Heart right ventricle (tissue), 16 donors: ENCODE measurements at places on chromosomes 4 and X. TPM values are rescaled to one million over a fixed set of nuclear protein-coding genes. Genes with fewer than 3 reads are reported as not detected.
A peak's percentile ranks its signal among the peaks of the same experiment; 100 is the strongest.

Gene SOX3
- total RNA-seq = not detected

Gene ARR3
- total RNA-seq = not detected

Gene PNMA6F
- not detected for total RNA-seq

Gene PDE6B
- total RNA-seq = 5.8 TPM

Gene RNF150
- 103 TPM for total RNA-seq

Gene C1QTNF7
- total RNA-seq = 0.30 TPM

Gene BEX2
- 1.1 TPM for total RNA-seq

Gene BMPR1B
- total RNA-seq = 1.4 TPM

Gene UGT2B17
- not detected for total RNA-seq

Gene SSX7
- total RNA-seq = not detected

Gene RAB9B
- total RNA-seq = 33.9 TPM

Gene PDGFC
- 15.0 TPM for total RNA-seq

DNA sequence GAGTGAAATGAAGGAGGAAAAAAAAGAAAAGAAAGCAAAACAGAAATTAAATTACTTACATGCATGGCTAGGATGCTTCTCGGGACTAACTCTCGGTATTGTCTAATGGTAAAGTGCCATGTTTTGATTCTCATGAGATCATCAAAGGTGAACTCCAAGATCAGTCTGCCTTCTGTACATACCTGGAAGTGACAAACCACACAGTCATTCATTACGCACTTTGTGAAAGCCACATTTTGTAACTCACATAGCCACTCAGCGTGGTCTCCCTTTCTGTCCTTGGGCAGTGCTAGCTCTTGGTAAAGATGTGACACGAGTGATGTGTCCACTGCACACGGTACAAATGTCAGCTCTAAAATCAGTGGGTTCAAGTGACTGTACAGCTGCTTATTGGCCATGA lies 309.8 kb downstream of the LDB2 start:
- no peaks in the 10 kb centered on the region for H3K27me3 ChIP-seq
- H3K27ac ChIP-seq = no peak overlapping the region
- DNase-seq = no peak
- no peaks in the 10 kb centered on the region for H3K36me3 ChIP-seq

- peaks cover 6% of the 10 kb centered on the region for H3K4me1 ChIP-seq
- peak; percentile 22 for DNase-seq
- no peaks in the 10 kb centered on the region for H3K27me3 ChIP-seq
- no peaks in the 10 kb centered on the region for H3K36me3 ChIP-seq
- H3K4me3 ChIP-seq = no peak overlapping the region
These were observed 33.9 kb upstream of the HPF1 start for GRCh38 chr4:169791527-169792156.

DNA sequence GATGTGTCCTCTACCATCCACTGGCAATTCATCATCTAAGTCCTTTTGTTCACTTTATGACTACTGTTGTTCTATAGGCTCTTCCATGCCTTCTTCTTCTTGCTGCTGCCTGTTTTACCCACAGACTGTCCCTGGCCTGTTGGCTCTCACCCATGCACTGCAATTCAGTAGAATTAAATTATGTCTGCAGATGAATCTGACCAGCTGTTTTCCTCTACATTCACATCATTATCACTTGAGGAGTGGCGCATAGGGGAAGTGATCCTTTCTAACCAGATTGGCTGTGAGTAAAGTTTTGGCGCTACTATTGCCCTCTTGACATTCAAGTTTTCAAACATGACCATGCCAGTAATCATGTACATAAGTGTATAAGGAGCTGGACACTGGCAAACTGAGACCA lies 91.7 kb downstream of the FRMPD4 start:
- H3K4me3 ChIP-seq = no peak overlapping the region
- H3K4me1 ChIP-seq = no peaks in the 10 kb centered on the region
- DNase-seq = no peak
- H3K36me3 ChIP-seq = no peaks in the 10 kb centered on the region
- H3K27me3 ChIP-seq = no peaks in the 10 kb centered on the region

DNA sequence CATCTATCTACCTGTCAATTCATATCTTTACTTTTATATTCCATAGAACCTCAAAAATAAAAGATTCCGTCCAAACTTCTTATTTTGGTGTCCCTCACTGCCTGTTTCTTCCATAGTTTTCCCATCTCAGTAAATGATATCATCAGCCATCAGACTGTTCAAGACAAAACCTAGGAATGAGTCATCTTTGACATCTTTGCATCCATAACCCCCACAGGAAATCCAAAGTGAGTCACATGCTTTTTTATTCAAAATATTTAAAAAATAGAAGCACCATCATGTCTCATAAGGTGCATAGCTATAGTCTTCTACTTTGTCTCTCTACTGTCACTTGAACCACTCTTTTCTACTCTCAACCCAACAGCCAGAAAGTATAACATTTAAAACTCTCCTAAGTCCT lies 29.9 kb upstream of the CXXC4 start:
- no peaks in the 10 kb centered on the region for H3K27me3 ChIP-seq
- no peaks in the 10 kb centered on the region for H3K36me3 ChIP-seq
- no peak overlapping the region for H3K4me3 ChIP-seq
- no peak overlapping the region for H3K27ac ChIP-seq

DNA sequence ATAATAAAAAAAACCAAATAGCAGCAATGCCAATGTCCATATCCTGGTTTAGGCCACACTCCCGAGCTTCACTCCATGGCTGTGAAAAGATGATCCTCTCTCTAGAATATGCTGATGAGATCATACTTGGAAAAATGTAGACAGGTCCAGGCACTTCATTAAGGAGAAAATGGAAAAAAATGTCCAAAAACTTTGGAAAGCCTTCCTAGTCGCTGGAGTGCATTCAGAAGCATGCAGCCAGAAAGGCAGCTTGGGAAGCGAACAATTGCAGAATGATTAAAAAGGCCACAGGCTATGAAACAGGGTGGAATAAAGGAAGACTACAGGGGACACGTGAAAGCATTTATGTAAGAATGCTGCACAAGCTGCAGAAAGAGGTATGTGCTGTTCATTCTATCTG lies 165.6 kb upstream of the HCCS start:
- H3K27ac ChIP-seq = no peak overlapping the region
- no peaks in the 10 kb centered on the region for H3K4me1 ChIP-seq
- DNase-seq = no peak
- no peak overlapping the region for H3K4me3 ChIP-seq
- no peaks in the 10 kb centered on the region for H3K27me3 ChIP-seq
- no peaks in the 10 kb centered on the region for H3K36me3 ChIP-seq

- no peaks in the 10 kb centered on the region for H3K4me1 ChIP-seq
- DNase-seq = no peak
- H3K27me3 ChIP-seq = no peaks in the 10 kb centered on the region
- no peak within 1 kb of the TSS for H3K4me3 ChIP-seq
- no peak within 1 kb of the TSS for H3K27ac ChIP-seq
These were observed at the start of gene P2RY10 for GRCh38 chrX:78945186-78945912. Gene P2RY10, plus strand, starts transcription at chrX:78945391. Its CDS starts 15,130 bp downstream, at chrX:78960521.

DNA sequence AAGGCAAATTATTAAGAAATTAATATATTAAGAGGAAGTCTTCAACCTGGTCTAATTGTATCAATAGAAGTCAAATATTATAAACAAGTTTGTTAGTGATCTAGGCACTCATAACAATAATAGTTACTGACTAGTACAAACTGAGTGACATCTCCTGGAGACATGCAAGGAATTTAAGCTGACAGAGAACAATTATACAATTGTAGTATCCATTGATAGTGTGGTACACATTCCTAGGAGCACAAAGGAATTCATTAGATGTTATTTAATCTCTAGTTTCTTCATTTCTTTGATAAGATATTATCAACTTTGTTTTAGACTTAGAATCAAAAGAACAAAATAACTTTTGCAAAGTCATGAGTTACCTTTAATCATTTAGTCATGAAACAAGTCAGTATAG lies 1048.6 kb downstream of the PCDH7 start:
- H3K4me3 ChIP-seq = no peak overlapping the region
- H3K36me3 ChIP-seq = no peaks in the 10 kb centered on the region
- no peak overlapping the region for H3K27ac ChIP-seq
- no peaks in the 10 kb centered on the region for H3K4me1 ChIP-seq

GRCh38 chr4:70337886-70338420 lies 3.2 kb downstream of the CABS1 start:
- no peak for DNase-seq
- no peaks in the 10 kb centered on the region for H3K36me3 ChIP-seq
- H3K4me1 ChIP-seq = no peaks in the 10 kb centered on the region
- H3K27me3 ChIP-seq = no peaks in the 10 kb centered on the region
- H3K4me3 ChIP-seq = no peak overlapping the region
- H3K27ac ChIP-seq = no peak overlapping the region

- H3K4me1 ChIP-seq = peaks cover 20% of the 10 kb centered on the region
- no peak overlapping the region for H3K4me3 ChIP-seq
- DNase-seq = no peak
- H3K36me3 ChIP-seq = no peaks in the 10 kb centered on the region
- H3K27me3 ChIP-seq = no peaks in the 10 kb centered on the region
These were observed 10.5 kb downstream of the STAG2 start for GRCh38 chrX:123971982-123972381.

DNA sequence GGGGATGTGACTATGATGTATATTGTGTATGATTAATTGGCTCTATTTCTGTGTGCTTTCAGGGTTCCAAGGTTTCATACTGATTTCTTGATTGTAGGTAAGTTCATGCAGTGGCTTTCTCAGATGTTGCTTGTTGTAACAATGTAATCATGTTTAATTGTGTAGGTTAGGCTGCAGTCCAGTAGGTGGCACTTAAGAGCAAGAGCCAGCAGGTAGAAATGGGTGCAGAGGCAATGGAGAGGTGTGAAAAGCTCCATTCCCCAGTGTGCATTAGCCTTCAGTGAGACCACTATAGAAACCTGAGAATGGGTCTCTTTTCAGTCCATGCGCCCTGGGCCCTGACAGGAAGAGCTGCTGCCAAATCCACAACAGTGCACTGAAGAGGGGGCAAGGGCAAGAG lies 28.2 kb downstream of the DCAF12L2 start:
- no peaks in the 10 kb centered on the region for H3K36me3 ChIP-seq
- H3K4me3 ChIP-seq = no peak overlapping the region
- no peaks in the 10 kb centered on the region for H3K4me1 ChIP-seq
- no peak overlapping the region for H3K27ac ChIP-seq
- DNase-seq = no peak

GRCh38 chr4:154478128-154478527 lies 13.5 kb downstream of the DCHS2 start:
- DNase-seq = no peak
- no peak overlapping the region for H3K27ac ChIP-seq

DNA sequence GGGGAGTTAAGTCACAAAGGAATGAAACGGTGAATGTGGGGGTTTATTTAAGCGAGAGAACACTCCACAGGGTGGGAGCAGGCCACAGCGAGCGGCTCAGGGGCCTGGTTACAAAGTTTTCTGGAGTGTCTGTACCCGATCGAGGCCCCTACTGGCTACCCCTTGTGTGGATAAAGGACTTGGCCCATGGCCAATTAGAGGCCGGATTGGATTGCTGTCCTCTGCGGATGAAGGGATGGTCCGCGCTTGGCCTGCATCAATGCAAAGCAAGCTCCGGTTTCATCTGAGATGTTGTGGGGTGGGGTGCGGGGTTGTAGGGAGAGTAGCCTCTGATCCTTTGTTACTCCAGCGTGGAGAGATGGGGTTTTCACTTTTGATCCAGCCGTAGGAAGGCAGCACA lies 1574.5 kb upstream of the TENM3 start:
- H3K36me3 ChIP-seq = no peaks in the 10 kb centered on the region
- DNase-seq = no peak
- H3K27ac ChIP-seq = no peak overlapping the region
- H3K4me1 ChIP-seq = no peaks in the 10 kb centered on the region

DNA sequence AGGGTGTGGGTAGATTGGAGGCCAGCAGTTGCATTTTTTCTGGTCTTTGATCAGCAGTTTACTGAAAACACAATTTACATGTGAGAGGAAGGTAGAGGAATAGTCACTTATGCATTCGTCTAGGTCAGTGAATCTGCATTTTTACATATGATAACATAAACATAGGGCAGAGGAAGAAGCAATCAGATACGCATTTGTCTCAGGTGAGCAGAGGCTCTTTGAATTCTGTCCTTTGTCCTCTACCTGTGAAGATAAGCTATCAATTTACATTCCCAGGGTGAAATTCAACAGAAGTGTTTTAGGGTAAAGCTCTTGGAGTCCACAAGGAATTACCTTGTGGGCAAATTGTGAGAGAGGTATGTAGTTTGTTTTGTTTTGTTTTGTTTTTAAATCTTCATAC lies 306.5 kb downstream of the MAGEB5 start:
- no peak overlapping the region for H3K4me3 ChIP-seq
- H3K27ac ChIP-seq = no peak overlapping the region
- no peaks in the 10 kb centered on the region for H3K36me3 ChIP-seq
- no peak for DNase-seq
- no peaks in the 10 kb centered on the region for H3K4me1 ChIP-seq

- H3K4me3 ChIP-seq = no peak overlapping the region
- no peaks in the 10 kb centered on the region for H3K4me1 ChIP-seq
- H3K27ac ChIP-seq = no peak overlapping the region
- DNase-seq = no peak
- H3K36me3 ChIP-seq = no peaks in the 10 kb centered on the region
These were observed 3.2 kb downstream of the CCDC160 start for GRCh38 chrX:134240209-134240608.

GRCh38 chr4:110586131-110586850 lies 36.6 kb downstream of the PITX2 start:
- H3K4me1 ChIP-seq = no peaks in the 10 kb centered on the region
- H3K4me3 ChIP-seq = no peak overlapping the region
- H3K27me3 ChIP-seq = no peaks in the 10 kb centered on the region
- H3K27ac ChIP-seq = no peak overlapping the region

GRCh38 chr4:69531251-69531650 lies 35.5 kb upstream of the UGT2B4 start:
- no peaks in the 10 kb centered on the region for H3K36me3 ChIP-seq
- no peak overlapping the region for H3K27ac ChIP-seq
- no peak overlapping the region for H3K4me3 ChIP-seq
- no peaks in the 10 kb centered on the region for H3K4me1 ChIP-seq

- H3K27me3 ChIP-seq = peaks cover 23% of the 10 kb centered on the region
- H3K4me1 ChIP-seq = no peaks in the 10 kb centered on the region
- no peak overlapping the region for H3K27ac ChIP-seq
- DNase-seq = no peak
These were observed 29.1 kb downstream of the TTC29 start for GRCh38 chr4:146916479-146917076.

DNA sequence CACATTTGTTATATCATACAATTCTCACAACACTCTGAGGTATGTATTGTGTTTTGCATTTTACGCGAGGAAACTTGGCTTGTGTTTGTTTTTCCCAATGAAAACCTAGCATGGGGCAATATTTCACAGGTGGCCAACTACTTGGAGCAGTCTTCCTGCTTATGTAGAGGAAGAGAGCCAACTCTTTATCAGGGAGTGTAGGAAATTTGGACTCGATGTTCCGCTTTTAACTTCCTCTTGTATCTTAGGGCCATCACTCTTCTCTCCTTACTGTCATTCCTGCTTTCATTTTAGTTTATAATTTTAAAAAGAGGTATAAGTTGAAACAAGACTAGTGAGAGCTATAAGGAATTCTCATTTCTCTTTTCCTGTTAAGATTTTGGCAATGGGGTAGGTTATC lies 107.7 kb upstream of the RPS6KA3 start:
- H3K36me3 ChIP-seq = no peaks in the 10 kb centered on the region
- no peak for DNase-seq
- H3K4me1 ChIP-seq = no peaks in the 10 kb centered on the region
- H3K27ac ChIP-seq = no peak overlapping the region

GRCh38 chr4:75939890-75940691 lies 722 bp downstream of the NAAA start:
- no peaks in the 10 kb centered on the region for H3K36me3 ChIP-seq
- H3K4me3 ChIP-seq = peak overlapping the region; percentile 74
- H3K4me1 ChIP-seq = peaks cover 12% of the 10 kb centered on the region
- H3K27me3 ChIP-seq = no peaks in the 10 kb centered on the region
- DNase-seq = peak; percentile 80

- DNase-seq = no peak
These were observed 608.3 kb upstream of the PCDH10 start for GRCh38 chr4:132540797-132541196.

GRCh38 chr4:54915276-54915675 lies 210.1 kb downstream of the KDR start:
- H3K27me3 ChIP-seq = no peaks in the 10 kb centered on the region
- H3K4me3 ChIP-seq = no peak overlapping the region
- H3K27ac ChIP-seq = no peak overlapping the region
- peaks cover 24% of the 10 kb centered on the region for H3K4me1 ChIP-seq
